ENCODE measurements at places on chromosomes 1 and 21.

DNA sequence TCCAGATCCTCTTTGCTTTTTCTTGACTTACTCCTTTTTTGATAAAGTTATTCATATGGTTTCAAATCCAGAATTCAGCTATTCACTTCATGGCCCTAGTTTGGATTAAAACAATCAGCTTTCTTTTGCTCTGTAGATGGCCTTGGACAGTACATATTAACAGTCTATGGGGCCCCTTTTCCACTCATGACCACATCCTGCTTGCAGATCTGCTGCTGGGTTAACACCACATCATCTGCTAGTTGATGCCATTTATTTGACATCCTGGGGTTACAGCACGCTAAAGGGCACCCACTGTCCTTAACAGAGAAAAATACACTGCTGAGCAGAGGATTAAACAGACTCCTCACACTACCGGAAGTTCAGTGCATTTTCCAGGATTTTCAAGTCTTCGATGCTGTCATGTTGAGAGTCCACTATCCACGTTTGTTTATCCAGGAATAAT, 941 bp upstream of the IFI16 start:
- no peak for DNase-seq

DNA sequence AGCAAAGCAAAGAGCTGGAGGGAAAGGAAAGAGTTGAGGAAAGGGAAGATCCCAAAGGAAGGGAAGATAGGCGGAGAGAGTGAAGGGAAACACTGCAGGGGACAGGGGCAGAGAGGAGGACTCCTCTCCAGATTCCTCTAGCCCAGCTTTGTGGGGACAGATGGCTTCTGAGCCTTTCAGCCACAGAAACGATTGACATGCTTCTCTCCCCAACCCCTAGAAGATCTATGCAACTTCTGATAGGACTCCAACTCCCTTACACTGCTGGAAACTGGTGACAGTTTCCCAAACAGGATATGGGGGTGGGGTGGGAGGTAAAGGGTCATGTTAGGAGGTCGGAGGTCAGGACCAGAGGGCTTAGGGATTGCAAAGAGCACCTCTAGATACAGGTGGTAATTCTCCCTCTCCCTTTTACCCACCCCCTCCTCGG, 6.5 kb downstream of the MEX3A start:
- DNase-seq: no peak

GRCh38 chr1:39754026-39754570, 15.4 kb downstream of the PPIE start:
- DNase-seq: no peak

DNA sequence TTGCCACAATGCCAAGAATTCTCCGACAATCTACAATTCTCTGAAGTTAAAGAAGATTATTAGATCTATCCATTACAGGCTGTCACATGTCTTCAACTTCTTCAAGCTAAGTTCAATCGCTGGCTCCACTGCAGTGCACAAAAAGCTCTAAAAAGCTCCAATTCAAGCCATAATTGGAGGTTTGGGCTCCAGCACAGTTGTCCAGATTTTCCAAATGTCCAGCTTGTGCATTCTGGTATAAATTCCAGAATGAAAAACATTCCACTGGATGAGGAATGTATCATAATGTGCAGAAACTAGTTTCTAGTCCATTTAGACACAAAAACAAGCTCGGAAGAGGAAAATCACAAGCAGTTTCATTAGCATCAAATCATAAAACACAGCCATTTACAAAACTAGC, 138.6 kb downstream of the NRIP1 start:
- no peak for DNase-seq

DNA sequence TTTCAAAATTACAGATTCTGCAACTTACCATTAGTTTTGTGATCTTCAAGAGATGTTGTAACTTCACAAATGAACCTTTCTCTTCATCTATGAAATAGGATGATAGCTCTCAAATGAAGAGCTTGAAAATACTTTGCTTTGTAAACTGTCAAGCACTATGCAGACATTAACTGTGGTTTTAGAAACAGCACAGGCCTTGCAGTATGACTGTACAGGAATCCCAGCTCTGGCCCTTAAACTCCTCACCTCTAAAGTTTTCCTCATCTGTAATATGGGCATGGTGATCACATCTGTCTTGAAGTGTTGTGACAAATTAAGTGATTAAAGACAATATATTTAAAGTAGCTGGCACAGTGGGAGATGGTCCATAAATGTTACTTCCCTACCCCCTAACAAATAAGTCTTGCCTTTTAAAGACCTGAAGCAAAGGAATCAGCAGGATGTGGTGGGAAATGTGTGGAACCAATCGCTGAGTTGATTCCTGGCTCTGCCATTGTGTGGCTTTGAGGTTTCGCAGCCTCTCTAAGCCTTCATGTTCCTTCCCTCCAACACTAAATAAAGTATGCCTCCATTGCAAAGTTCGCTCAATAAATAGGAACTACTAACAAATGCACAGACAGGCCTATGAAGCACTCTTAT, 5.5 kb upstream of the PTP4A2 start:
- DNase-seq: no peak

DNA sequence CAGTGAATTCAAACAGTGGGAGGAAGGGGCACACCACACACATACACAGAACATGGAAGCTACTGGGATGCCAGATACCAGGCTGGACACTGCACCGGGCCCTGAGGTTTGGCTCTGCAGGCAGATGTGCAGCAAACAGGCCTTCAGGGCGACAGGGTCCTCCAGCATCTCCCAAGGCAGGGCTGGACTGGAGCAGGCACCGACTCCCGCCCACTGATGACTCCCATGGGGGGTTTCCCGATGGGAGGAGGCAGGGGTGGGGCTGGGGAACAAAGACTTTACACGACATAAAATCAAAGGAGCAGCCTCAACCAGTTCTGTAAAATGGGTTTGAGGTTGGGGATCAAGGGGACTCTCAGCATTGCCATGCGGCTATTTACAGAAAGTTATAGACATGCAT, 118.1 kb downstream of the SYT2 start:
- no peak for DNase-seq

- DNase-seq: no peak
These were observed 12.6 kb downstream of the SLAMF8 start for GRCh38 chr1:159839116-159839849.

DNA sequence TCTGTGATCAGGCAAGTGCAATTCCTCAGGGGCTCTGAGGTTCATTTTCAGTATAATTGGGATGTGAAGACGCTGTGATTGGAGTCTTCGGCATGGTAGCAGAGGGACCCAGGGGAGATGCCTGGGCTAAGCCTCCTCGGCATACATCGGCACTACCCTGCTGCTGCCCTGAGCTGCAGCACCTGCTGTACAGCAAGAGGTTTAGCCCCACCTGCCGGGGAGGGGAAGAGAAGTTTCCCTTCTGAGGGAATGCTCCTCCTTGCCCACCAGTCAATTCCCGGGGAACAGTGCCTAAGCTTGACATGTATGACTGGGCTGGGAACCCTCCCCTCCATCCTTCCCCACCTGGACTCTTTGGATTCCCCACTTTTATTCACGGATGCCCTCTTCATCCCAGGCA, 24.9 kb downstream of the CNIH3 start:
- no peak for DNase-seq

DNA sequence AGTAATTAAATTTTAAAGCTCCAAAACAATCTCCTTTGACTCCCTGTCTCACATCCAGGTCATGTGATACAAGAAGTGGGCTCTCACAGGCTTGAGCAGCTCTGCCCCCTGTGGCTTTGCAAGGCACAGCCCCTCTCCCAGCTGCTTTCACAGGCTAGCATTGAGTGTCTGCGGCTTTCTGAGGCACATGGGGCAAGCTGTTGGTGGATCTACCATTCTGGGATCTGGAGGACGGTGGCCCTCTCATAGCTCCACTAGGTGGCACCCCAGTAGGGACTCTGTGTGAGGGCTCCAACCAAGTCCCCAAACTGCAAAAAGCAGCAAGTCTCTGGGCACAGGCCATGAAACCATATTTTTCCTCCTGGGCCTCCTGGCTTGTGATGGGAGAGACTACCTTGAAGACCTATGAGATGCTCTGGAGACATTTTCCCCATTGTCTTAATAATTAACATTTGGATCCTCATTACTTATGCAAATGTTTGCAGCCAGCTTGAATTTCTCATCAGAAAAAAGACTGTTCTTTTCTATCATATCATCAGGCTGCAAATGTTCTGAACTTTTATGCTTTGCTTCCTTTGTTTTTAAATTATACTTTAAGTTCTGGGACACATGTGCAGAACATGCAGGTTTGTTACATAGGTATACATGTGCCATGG, 554.1 kb upstream of the OLFM3 start:
- no peak for DNase-seq

DNA sequence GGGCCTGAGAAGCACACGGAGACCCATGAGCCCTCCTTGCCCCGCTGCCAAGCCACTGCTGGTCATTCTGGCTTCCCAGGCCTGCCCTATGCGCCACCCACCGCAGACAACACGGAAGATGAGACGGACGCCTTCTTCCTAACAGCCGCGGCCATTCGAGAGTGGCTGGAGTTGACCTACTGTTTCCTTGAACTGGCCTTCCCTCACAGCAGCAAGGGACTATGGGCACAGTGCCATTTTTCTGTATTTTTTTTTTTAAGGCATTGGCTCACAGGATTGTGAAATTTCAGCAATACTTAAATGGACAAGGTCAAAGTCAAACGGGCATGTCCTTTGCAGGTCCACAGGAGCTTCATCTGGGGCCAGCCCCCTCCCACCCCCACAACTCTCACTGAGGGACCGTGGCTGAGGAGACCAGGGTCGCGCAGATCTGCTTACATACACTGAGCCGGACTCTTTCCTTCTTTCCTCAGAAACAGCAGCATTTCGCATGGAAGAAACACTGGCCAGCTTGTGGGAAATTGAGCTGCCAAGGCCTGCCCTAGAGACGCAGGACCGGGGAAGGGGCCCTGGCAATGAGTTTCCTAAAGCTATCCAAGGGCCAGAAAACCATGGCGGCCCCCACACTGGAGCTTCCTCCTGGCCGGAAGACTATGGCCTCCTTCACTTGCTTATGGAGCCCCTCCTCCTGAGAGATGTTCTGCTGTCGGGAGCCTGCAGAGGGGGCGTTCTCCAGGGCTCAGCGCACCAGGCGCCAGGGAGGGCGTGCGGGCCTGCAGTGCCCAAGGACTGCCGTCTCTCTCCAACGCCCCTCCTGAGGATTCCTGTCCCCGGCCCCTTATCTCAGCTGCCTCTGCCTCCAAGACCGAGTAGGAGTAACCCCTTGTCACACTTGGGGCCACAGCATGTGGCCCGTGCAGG, 98.9 kb downstream of the PGBD5 start:
- DNase-seq: no peak

GRCh38 chr1:71548398-71548890, 467.6 kb upstream of the ZRANB2 start:
- no peak for DNase-seq

DNA sequence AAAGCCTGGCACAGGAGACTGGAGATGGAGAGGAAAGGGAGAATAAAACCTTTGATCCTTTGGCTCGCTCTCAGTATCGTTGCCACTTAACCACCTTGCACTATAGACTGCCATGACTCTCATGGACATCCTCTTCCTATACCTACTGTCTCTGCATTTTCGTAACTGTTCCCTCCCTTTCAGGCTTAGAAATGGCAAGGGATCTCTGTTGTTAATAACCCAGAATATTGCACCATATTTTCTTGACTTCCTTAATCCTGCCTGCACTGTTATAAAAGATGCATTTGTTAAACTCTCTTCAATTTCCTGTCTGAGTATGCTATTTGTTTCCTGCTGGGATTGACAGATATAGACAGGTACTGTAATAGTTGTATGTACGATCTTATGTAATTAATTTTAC, 38.6 kb downstream of the CYYR1 start:
- DNase-seq: no peak

GRCh38 chr21:45170987-45171386, 96.6 kb downstream of the ADARB1 start:
- DNase-seq: no peak

GRCh38 chr1:234219711-234220110, 153.5 kb upstream of the COA6 start:
- DNase-seq: no peak

GRCh38 chr1:205186191-205186590, 25.3 kb downstream of the DSTYK start:
- no peak for DNase-seq

DNA sequence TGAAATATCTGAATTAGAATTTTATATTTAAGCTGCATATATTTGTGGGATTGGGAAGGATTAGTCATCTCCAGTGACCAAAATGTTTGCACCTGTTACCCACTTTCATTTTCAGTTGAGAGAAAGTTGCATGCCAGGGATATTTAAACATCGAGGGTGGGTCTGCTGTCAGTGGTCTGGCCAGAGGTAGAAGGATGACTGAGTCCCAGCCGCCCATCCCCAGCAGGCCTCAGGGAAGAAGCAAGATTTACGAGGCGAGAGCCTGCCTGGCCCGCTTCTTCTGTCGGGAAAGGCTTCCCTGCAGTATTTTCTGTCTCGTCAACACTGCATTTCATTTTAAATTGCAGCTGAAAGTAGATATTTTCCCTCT, 1.4 kb upstream of the MAN1C1 start:
- no peak for DNase-seq

- no peak for DNase-seq
These were observed 467 bp downstream of the THRAP3 start for GRCh38 chr1:36224537-36225282.

GRCh38 chr1:160371756-160372155, 4.9 kb downstream of the NHLH1 start:
- no peak for DNase-seq

DNA sequence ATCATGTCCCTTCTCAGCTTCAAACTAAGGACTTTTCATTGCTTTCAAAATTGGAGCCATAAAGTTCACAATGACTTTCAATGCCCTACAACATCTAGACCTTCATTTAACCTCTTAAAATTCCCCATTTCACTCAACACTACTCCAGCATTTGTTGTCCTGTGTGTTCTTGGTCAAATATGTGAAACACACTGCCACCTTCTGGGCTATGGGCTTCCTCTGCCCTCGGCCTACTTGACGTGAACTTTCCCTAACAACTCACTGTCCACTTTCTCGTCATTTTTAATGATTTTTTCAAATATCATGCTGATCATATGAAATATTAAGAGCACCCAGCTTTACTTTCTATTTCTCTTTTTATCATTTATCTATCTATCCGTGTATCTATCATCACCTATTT, 2018.4 kb downstream of the NCAM2 start:
- no peak for DNase-seq

GRCh38 chr1:208885650-208886049, 641.5 kb upstream of the PLXNA2 start:
- no peak for DNase-seq

GRCh38 chr1:153494976-153495535, 34.6 kb upstream of the S100A7 start:
- DNase-seq: no peak

GRCh38 chr1:27148591-27148990, 6.3 kb downstream of the SLC9A1 start:
- no peak for DNase-seq

DNA sequence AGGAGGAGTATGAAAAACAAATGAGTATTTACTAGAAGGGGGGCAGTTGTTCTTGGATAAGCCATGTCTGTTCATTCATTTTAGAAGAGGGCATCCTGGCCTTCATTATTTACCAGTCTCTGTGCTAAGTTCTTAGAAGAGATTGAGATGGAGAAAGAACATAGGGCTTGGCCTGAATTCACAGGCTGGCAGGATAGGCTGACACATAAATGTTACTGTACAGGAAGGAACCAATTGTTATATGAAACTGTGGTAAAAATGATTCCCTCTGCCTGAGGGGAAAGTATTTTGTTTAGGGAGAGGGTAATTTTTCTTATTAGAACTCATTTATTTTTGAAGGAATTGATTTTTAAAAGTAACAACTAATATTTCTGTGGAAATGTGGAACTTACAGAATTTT, 99.5 kb downstream of the MAN1A2 start:
- no peak for DNase-seq

- DNase-seq: no peak
These were observed 213.7 kb downstream of the PBX1 start for GRCh38 chr1:164772635-164773034.

GRCh38 chr1:5381491-5381890, 610.7 kb downstream of the NPHP4 start:
- DNase-seq: no peak
